ENCODE measurements at places on chromosomes 16 and 17.

- DNase-seq, result peak; percentile 32
Observed at GRCh38 chr16:82061861-82062525, 26.9 kb downstream of the HSD17B2 start.

GRCh38 chr17:77140878-77141767 is at the start of gene SEC14L1:
Gene SEC14L1, plus strand, starts transcription at chr17:77140969. Its CDS starts 2,628 bp downstream, at chr17:77143597.
- peak; percentile 49 for DNase-seq

GRCh38 chr16:83826146-83826913 is 18.6 kb downstream of the HSBP1 start:
- DNase-seq, result peak; percentile 83

- peak; percentile 67 for DNase-seq
Observed at GRCh38 chr16:4402439-4403132, 13.8 kb downstream of the CORO7 start.

GRCh38 chr16:72060405-72060804 is 2.6 kb upstream of the HPR start:
- no peak for DNase-seq

- DNase-seq, result no peak
Observed at GRCh38 chr17:82832411-82832810, 7.4 kb downstream of the ZNF750 start.

DNA sequence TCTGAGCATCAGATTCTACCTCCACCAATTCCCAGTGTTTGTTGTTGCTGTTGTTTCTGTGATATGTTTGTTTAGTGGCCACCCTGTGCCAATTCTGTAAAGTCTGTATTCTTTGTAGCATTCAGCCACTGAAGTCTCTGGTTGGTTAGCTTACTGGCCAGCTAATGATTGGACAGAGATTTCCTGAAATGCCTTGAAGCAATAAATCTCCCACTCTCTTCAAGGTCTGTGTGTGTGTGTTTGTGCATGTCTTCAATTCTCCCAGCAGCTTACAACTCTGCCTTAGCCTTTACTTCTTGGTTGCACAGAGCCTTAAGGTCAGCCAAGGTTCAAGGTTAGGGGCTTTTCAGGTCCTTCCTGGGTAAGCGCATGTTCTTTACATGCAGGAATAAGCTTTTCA is 38.2 kb downstream of the PRPSAP2 start:
- no peak for DNase-seq

GRCh38 chr17:50566886-50567285 is 6.4 kb downstream of the CACNA1G start:
- no peak for DNase-seq

DNA sequence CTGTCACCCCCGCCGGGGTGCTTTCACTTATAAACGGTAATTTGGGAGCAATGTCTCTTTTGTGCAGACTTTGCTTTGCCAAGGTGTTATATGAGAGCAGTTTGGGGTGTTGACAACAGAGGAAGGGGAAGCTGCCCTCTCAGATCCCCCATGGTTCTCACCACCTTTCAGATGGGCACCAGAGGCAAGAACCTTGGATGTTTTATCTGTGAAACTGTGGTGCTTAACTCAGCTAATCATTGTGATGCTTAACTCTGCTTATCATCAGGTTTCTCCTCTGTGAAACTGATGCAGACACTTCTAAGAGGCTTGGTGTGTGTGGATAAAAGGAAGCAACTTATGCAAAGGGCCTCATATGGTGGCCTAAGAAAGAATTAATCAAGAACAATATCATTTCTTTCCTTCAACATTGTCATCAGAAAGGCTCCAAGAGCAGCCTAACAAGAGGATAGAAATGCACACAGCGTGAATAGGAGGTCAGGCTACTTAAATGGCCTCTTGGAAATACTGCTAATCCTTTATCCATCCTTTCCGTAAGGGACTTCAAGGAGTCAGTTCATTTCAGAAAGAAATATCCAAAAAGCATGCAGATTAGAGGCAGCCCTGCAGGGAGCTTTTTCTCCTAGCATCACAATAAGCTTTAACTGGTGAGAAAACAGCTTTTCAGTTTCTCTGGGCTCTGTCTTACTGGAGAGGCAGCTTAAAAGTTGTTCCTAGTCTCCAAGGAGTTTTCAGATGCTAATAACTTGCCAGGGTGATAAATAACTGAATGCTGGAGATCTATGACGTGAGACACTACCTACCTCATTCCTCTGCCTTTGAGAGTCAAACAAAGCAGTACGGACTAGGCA is 55.1 kb upstream of the CLEC3A start:
- DNase-seq, result no peak

GRCh38 chr17:36610474-36610873 is 9.1 kb downstream of the MRM1 start:
- no peak for DNase-seq

GRCh38 chr16:19704321-19705145 is 13.5 kb downstream of the KNOP1 start:
- DNase-seq, result no peak

GRCh38 chr16:81541314-81541713 is 96.7 kb downstream of the CMIP start:
- no peak for DNase-seq

GRCh38 chr17:41992576-41992975 is 24.7 kb downstream of the DNAJC7 start:
- DNase-seq, result no peak

DNA sequence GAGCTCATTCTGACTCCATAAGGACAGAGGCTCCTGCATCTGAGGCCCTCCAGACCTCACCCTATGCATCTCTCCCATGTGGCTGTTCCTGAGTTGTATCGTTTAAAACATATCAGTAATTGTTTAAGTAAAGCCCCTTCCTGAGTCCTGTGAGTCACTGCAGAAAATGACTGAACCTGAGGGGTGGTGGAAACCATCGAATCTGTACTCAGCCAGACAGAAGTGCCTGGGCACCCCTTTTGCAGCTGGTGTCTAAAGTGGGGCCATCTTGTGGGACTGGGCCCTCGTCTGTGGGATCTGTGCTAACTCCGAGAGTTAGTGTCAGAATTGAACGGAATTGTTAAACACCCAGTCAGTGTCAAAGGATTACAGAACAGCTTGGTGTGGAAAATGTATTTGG is 25.4 kb downstream of the CMTM3 start:
- DNase-seq, result no peak

GRCh38 chr16:15457958-15458357 is 23.6 kb downstream of the BMERB1 start:
- no peak for DNase-seq

DNA sequence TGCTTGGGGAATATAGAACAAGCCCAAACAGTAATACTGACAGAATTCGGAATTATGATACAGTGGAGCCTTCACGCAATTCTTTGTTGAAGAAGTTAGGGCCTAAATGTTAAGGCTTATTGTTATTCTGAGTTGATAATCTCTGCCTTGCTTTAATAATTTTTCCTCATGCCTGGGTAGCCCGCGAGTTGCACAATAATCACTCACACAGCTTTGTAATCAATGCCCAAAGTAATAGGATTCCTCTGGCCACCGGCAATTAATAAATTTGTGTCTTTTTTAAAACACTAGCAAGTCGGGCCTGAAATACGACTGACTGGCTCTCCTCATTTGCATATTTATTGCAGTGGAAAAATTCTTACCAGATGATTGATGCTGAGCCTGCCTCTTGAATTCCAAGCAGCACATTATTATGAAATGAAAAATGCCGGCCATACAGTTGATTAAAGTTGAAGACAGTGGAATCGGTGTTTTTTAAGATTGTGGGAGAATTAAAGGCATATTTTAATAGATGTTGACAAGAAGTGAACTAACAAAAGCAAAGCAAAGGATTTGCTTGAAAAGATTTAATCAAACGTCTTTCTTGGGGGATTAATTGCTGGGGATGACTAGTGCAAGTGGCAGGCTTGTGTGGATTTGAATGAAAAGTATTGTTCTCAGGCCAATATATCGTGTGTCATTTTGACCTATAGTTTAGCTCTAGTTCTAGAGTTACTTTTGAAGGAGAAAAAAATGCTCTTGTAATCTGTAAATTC is 30.2 kb downstream of the AATF start:
- no peak for DNase-seq

DNA sequence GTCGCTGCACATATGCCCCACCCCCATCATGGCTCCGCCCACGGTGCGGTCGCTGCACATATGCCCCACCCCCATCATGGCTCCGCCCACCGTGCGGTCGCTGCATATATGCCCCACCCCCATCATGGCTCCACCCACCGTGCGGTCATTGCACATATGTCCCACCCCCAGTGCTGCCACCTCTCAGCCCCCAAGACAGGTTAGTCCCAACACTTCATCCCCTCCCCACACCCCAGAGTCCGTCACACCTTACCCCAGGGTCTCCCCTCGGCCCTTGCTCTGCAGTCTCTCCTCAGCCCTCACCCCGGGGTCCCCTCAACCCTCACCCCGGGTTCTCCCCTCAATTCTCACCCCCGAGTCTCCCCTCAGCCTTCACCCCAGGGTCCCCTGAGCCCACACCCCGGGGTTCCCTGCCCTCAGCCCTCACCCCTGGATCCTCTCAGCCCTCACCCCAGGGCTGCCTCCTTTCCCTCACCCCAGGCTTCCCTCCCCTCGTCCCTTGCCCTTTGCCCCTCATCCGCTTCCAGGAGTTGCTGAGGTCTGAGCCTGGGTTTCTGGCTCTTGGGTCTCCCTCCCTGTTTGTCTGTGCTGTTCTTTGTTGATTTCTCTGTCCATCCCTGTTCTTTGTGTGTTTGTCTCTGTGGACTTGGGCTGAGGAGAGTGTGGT is 25.6 kb downstream of the TPSG1 start:
- DNase-seq, result no peak

DNA sequence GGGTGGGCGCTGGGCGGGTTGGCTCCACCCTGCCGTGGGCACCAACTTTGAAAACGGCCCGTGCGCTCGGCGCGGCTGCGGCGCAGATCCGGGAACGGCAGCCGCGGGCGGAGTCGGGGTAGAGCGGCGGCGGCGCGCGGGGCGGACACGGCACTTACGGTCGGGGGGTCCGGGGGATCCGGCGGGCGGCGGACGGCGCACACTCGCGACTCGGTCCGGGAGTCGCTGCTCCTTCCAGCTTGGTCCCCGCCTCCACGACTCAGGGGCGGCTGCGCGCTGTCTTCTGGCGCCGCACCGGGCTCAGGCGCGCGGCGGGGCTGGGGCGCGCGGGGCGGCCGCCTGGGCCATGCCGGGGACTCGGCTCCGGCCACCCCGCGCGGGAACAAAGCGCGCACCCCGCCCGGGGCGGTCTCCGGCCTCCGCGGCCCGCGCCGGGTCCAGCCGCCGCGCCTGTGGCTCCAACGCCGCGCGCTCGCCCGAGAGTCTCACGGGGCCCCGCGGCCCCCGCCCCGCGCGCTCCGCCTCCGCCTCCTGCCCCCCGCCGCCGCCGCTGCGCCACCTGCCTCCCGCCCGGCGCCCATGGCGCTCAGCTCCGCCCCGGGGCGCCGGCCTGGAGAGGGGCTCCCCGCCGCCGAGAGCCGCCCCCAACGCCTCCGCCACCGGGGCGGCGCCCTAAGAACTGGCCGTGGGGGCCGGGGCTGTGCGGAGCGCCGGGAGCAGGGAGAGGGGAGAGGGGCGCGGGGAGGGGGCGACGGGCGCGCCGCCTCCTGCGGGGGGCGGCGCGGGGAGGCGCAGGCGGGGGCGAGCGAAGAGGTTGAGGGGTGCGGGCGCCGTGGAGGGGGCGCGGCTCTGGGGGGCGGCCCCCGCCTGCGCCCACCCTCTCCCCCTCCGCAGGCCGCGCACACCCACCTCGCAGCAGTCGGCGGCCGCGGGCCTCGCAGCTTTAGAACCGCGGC is 35.9 kb downstream of the CBFA2T3 start:
- no peak for DNase-seq

DNA sequence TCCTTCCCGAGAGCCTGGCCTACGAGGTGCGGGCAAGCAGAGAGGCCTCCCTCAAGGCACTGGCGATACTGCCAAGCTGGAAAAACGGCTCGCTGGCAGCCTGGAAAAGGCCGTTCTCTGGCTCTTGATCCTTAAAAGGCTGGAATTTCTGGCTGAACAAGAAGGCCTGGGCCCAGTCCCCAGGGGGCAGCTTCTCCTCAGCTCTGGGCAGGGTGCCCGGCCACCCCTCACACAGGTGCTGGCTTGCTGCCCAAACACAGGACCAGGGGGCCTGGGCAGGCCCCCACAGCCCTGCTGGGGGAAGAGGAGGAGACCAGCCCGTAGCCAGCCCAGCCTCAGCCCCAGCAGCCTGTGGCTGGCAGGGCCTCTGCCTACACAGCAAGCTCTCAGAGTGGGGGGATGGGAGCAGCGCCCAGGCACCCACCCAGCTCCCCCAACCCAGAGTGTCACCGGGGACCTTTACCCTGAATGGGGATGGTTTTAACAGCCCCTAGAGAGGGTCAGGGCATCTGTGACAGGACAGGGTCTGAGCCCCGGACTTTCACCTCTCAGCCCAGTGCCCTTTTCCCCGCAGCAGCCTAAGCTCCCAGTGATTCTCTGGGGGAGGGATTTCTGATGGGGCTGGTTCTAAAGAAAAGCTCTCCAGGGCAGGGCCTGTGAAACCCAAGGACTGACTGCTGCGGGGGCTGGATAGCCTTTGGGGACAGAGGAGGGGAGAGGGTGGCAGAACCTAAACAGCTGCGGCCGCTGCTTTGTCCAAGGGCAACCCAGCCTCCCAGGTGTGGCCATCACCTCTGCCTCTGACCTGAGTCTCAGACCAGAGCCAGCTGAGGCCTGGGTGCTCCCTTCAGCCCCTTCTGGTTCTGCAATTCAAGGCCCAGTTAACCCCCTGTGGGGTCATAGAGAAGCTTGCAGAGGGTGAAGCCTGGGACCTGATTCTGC is 38.6 kb upstream of the TOB1 start:
- no peak for DNase-seq

GRCh38 chr16:71882505-71883167 is 1.3 kb downstream of the ZNF821 start:
- DNase-seq, result peak; percentile 88

DNA sequence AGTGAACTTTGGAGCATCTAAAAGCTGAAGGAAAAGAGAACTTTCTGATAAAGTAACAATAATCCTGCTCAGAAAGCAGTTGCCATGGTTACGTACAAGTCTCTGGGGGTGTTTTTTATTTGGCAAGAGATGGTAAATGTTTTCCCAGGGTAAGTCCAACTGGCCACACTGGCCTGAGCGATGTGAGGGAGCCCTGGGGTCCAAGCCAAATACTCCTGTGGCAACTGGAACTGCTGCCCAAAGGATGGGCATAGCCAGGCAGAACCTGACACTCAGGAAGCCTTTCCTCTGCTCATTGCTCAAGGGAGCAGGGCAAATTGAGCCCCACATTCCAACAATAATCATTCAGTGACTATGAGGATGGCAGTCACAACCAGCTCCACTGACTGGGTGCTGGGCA is 26.8 kb upstream of the WSCD1 start:
- DNase-seq, result no peak

DNA sequence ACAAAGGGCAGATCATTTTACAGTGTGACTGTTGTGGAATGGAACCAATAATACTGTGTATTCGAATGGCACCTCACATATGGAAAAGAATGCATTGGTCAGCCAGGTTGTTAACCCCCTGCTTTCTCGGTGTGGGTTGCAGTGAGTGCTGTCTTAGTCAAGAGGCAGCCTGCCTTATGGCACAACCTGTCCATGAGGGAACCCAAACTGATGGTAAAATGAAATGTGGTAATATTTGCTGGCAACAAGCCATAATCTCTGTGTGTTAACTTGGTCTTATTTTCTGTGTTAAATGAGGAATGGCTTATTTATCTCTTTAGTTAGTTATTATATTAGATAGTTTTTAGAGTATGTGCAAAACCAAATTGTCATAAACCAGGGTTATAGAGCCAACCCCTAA is 81.6 kb downstream of the TMC6 start:
- DNase-seq, result no peak

Measured in activated CD4-positive, alpha-beta T cell treated with anti-CD3 and anti-CD28 coated beads, Interleukin-2, amount 10 ng/mL, durations not matched to agents 7 days and 5 days (primary cell).